A549 treated with dexamethasone at 1 μM for 4 hours (cell line): ENCODE measurements at places on chromosomes 13 and 19. TPM values are rescaled to one million over a fixed set of nuclear protein-coding genes. Genes with fewer than 3 reads are reported as not detected.

Gene NLRP4
- not detected in 5 replicates for total RNA-seq

Gene CYP4F8
- not detected in 5 replicates for total RNA-seq

Gene PSPN
- 0.52 to 1.1 TPM (median 0.96 TPM) in 5 replicates for total RNA-seq

Gene CNN1
- total RNA-seq, result 0.26 to 0.66 TPM (median 0.45 TPM) in 5 replicates

Gene PLPP2
- total RNA-seq, result 72.3 to 101 TPM (median 93.8 TPM) in 5 replicates

Gene MATK
- total RNA-seq, result 0.68 to 1.7 TPM (median 1.2 TPM) in 5 replicates

Gene IRGQ
- total RNA-seq, result 6.4 to 7.0 TPM (median 6.7 TPM) in 5 replicates

Gene SERTM1
- not detected in 5 replicates for total RNA-seq

Gene TMEM272
- total RNA-seq, result not detected in 5 replicates

Gene ZNF99
- not detected in 5 replicates for total RNA-seq

Gene IL17D
- total RNA-seq, result 1.1 to 1.3 TPM (median 1.1 TPM) in 5 replicates

Gene OR7D2
- 0.04 to 0.07 TPM in 2 of 5 replicates, not detected in the others for total RNA-seq

Gene ELAVL3
- total RNA-seq, result 0.02 to 0.26 TPM (median 0.15 TPM) in 5 replicates

Gene ZNF773
- total RNA-seq, result 4.2 to 5.7 TPM (median 4.9 TPM) in 5 replicates

Gene CRTC1
- 2.3 to 5.6 TPM (median 4.7 TPM) in 5 replicates for total RNA-seq

Gene KLHL1
- total RNA-seq, result not detected in 5 replicates

Gene WDR87
- not detected in 5 replicates for total RNA-seq

Gene ZNF540
- 0.05 to 0.17 TPM (median 0.16 TPM) in 4 of 5 replicates, not detected in the other for total RNA-seq

Gene LIG1
- 59.2 to 68.1 TPM (median 61.0 TPM) in 5 replicates for total RNA-seq

Gene ZSWIM4
- total RNA-seq, result 2.1 to 3.2 TPM (median 2.9 TPM) in 5 replicates

Gene F2RL3
- not detected in 5 replicates for total RNA-seq
